Stimulated activated CD4-positive, alpha-beta T cell treated with anti-CD3 and anti-CD28 coated beads, Interleukin-4, amount 100 ng/mL, for 1 hour (primary cell): ENCODE measurements at places on chromosomes 13 and 19.

- DNase-seq, result no peak
These were observed 3.6 kb upstream of the ZNF583 start for GRCh38 chr19:56400485-56400884.

DNA sequence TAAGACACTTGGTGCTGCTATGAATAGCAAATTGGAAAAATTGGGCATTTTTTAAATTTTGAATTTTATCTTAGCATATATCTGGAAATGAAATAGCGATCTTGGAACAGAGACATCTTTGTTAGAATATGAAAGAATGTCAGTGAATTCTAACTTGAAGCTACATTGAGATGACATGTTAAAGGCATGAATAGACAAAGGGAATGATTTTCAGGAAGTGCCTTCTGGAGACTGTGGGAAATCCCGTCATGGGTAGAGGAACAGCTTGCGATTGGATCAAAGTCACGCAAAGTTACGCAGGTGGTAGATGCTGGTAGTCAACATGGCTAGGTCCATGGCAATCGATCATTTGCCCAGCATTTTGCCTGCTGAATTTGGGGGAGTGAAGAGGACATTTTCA, 43.5 kb downstream of the LRCH1 start:
- no peak for DNase-seq

DNA sequence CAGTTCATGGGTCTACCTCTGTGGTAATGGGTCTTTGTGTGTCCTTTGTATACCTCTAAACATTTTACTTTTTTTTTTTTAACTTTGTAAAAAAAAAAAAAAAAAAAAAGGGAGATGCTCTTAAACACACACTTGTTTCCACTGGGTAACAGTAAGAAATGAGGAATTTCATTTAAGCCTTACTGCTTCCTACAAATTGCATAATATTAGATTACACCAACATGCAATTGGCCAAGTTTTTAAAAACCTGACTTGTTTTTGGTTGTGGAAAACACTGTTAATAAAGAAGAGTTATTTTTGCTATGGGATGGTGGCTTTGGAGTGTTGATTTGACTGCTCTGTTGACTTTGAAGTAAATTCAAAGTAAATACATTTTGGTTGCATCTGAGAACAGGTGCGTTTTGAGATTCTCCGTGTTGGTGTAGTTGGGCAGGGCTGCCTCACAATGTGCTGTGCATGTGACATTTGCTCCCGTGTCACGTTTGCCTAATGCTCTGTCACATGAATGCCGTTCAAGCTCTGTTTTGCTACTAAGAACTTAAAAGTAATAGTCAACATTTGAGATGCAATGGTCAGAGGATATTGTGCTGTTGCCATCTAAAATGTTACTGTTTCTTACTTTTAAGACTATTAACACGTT, 202.4 kb downstream of the LMO7 start:
- DNase-seq, result no peak

DNA sequence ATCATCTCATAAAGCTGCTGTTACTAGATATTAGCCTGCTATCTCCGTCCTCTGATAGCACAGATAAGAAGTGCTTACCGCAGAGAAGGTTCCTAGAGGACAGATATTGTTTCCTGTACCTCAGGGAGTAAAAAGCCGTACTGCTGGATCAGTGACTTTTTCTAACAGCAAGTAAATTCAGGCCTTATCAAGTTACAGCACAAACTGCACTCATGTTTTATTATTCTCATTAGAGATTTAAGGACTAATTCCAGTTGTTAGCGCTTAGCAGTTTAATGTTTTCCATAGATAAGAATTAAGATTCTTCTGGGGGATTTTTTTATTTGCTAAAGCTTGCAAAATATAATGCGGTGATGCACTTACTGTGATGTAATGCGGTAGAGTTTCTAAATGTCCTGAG, 119.0 kb upstream of the OBI1 start:
- no peak for DNase-seq

- DNase-seq, result no peak
These were observed 23.6 kb downstream of the CACNG6 start for GRCh38 chr19:54014920-54015560.

DNA sequence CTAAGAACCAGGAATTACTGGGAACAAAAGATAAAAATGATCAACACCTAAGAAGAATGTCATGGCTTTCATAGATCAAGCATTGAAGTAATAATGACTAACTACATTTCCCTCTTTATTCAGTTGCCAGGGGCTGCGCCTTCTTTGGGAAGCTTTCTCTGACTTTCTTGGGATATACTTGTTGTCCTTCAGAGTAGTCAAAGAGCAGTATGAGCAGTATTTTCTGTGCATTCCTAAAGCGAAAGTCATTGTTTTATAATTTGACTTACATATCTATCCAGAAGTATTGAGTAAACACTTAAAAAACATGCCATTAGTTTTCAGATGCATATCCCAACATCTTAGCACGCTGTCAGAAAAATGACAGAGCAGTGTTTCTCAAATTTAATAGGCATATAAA, 2412.4 kb downstream of the PCDH9 start:
- no peak for DNase-seq

- DNase-seq, result no peak
These were observed 38.3 kb downstream of the PEX11G start for GRCh38 chr19:7450243-7451223.

DNA sequence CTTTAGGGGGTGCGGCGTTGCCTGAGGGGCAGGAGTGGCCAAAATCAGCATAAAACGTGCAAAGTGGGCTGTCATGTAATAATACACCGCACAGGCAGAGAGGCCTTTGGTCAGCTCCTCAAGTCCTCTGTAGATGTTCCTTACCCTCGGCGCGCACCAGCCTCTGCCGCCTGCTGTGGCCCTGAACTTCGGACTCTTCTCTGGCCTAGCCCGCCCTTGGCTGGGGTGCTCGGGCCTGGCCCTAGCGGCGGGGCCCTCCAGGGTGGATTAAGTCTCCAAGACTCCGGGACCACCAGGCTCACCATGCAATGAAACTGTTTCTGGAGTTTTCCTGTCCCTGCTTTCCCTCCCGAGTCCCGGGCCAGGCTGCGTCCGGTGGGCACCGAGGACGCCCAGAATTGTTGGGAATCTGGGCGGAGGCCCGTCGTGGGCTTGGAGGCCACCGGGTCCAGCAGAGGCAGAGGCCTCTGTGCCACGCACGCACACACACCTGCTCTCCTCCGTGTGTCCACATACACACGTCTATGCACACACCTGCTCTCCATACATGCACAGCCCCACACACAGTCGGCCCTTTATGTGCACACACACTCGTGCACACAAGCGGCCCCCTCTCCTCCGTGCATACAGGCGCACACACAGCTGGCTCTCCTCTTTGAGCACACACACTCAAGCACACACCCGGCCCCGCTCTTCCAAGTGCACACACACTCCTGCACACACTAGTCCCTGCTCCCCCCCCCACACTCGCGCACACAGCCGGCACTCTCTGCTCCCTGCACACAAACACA, 1.5 kb upstream of the TFDP1 start:
- no peak for DNase-seq

GRCh38 chr19:45996933-45997332, 1.7 kb downstream of the CCDC61 start:
- no peak for DNase-seq

GRCh38 chr13:27139565-27139964, 32.0 kb downstream of the USP12 start:
- DNase-seq, result no peak

- no peak for DNase-seq
These were observed 539 bp downstream of the PLD3 start for GRCh38 chr19:40348961-40349507.

GRCh38 chr13:94936633-94937032, 224.3 kb upstream of the SOX21 start:
- no peak for DNase-seq

GRCh38 chr13:79772811-79773210, 291.9 kb downstream of the NDFIP2 start:
- no peak for DNase-seq

DNA sequence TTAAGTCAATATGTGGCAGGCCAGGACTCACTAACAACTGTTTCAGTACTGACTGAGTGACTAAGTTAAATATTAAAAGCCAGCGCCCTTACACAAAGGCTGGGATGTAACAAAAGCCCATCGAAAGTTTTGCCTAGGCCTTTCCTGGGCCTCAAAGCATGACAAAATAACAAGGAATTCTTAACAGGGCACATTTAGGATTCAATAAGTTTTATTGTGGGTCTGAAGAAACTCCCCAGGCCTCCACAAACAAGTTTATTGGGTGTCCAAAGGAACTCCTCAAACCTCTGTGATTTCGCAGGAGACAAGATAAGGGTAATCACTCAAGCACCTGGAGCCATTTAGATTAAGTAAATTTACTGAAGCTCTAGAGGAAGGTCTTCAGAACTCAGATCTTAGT, 130.7 kb upstream of the SGCG start:
- no peak for DNase-seq

DNA sequence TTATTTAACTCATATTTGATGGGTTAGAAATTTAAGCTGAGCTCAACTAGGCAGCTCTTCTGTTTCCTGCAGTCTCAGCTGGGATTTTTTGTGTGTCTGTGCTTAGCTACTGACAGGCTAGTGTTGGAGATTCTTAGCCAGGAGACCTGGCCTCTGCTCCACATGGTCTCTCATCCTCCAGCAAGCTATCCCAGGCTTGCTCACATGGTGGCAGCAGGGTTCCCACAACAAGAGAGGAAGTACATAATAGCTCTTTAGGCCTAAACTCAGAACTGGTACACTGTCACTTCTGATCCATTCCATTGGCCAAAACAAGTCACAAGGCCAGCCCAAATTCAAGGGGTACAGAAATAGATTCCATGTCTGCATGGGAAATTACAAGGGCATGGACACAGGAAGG, 406.2 kb downstream of the SUCLA2 start:
- DNase-seq, result no peak

GRCh38 chr13:72004246-72004645, 137.2 kb upstream of the DACH1 start:
- DNase-seq, result no peak

GRCh38 chr13:95710313-95710712, 33.4 kb downstream of the DNAJC3 start:
- DNase-seq, result no peak

GRCh38 chr13:112877976-112878955, 90.7 kb upstream of the MCF2L start:
- DNase-seq, result no peak

- no peak for DNase-seq
These were observed 147.5 kb upstream of the OBI1 start for GRCh38 chr13:78806457-78806856.

- no peak for DNase-seq
These were observed 63.5 kb upstream of the SERP2 start for GRCh38 chr13:44309794-44310757.

GRCh38 chr13:98475522-98475921, 101.4 kb downstream of the STK24 start:
- DNase-seq, result no peak

- no peak for DNase-seq
These were observed 19.0 kb upstream of the ACOD1 start for GRCh38 chr13:76929320-76929719.

- DNase-seq, result no peak
These were observed 87.8 kb downstream of the IPO5 start for GRCh38 chr13:98041081-98041820.

DNA sequence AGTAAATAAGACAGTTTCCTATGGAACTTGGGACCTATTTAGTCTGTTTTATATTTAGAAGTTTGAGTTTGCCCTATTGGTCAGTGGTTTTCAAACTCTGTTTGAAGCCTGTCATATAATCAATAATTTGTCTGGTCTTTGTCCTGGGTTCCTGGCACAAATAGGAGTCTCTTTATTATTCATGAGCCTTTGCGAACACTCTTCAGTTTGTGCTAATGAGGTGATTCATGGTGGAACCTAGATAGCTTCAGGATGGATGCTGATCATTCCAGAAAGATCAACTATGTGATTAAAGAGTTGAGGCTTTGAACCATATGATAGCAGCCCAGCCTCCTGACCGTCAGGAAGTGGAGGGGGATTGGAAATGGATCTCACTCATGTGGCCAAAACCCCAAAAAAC, 10.0 kb upstream of the VWA8 start:
- no peak for DNase-seq

DNA sequence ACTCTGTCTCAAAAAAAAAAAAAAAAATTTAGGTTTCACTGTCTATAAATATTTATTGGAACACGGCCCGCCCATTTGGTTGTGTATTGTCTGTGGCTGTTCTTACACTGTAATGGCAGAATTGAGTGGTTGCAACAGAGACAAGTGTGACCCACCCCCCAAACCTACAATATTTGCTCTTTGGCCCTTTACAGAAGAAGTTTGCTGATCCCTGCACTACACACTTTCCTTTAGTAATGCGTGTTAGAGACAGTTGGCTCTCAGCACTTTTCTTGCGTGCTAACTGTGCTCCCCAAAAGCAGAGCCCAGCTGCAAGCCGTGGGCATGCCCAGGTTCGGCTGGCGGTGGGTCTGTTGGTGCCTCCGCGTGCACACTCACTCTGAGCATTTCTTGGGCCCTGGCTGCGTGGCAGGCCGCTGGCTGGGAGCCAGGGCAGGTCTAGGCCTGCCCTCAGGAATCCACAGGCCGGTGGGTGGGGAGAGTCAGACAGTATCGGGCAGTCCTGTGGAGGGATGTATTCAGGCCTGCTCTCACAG, 72.6 kb downstream of the SIPA1L3 start:
- DNase-seq, result no peak

GRCh38 chr13:91375116-91375729, 23.2 kb upstream of the GPC5 start:
- no peak for DNase-seq

DNA sequence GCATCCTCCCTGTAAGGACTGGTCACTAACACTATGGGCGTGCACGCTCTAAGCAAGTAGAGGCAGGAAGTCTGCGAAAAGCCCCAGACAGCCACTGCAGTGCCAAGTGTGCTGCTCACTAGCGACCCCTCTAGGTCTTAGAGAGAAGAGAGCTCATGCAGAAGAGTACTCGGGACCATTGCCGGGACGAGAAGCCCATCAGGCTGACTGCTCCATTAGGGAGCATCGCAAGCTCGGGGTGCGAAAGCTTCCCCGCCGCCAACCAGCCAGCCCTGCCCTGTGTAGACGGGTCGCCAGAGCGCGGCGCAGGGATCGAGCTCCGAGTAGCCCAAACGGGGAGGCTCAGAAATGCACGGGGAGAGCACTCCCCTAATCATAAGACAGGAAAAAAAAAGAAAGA, 16.6 kb downstream of the POU4F1 start:
- no peak for DNase-seq

GRCh38 chr19:7130043-7130442, 60.5 kb downstream of the ZNF557 start:
- DNase-seq, result no peak

DNA sequence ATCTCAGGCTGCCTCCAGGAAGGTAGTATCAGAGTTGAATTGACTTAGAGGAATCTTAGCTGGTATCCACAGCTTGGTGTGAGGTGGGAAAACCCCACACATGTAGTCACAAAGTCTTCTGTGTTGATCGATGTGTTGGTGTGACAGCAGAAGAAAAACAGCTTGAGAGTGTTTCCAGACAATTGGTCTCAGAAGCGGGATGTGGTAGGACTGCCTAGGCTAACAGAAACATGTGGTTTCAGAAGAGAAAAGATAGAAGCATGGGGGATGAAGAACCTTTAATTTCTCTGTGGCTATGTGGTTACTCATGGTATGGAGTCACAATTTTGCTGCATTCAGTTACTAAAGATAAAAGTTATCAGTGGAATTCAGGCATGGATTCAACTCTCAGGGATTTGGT, 134.7 kb upstream of the SLITRK5 start:
- DNase-seq, result no peak
